Keratinocyte (primary cell): ENCODE measurements at places on chromosomes 5 and 9. TPM values are rescaled to one million over a fixed set of nuclear protein-coding genes. Genes with fewer than 3 reads are reported as not detected.

SLC30A5 gene
- 25.5 to 43.4 TPM (median 43.1 TPM) in 3 replicates for polyA plus RNA-seq

C8G gene
- polyA plus RNA-seq: 0.24 to 0.72 TPM (median 0.32 TPM) in 3 replicates

DNA sequence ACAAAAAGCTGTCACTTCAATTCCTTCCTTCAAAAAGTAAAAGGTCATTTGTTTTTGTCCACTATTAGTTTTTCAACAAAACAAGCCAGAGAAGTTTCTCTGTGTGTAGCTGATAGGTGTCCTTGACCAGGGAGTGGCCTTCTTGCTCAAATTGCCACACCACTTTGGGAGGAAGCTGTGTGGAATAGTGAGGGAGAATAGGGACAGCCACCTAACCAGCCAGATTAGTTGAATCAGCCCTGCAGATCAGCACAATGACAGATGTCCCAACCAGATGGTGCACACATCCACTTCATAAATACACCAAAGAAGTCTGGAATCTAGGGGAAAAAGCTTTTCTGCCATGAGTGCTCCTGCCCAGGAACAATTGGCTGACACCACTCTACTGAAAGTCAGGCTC is 37.2 kb downstream of the NREP start:
- DNase-seq: no peak

DNA sequence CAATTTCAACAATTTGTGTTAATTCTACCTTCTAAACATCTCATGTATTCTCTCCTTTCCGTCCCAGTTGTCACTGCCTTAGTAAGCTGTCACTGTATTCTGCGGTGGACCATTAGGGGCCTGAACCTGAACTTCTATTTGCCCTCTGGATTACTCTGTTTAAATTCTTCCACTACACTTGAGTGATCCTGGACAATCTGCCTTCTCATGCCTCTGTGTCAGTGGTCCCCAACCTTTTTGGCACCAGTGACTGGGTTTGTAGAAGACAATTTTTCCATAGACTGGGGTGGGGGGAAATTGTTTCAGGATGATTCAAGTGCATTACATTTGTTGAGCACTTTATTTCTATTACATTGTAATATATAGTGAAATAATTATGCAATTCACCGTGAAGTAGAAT is 1157.6 kb upstream of the SEMA6A start:
- no peak for DNase-seq

PRDM9 gene
- polyA plus RNA-seq: not detected in 3 replicates
